ENCODE measurements at places on chromosomes 3 and 15.

DNA sequence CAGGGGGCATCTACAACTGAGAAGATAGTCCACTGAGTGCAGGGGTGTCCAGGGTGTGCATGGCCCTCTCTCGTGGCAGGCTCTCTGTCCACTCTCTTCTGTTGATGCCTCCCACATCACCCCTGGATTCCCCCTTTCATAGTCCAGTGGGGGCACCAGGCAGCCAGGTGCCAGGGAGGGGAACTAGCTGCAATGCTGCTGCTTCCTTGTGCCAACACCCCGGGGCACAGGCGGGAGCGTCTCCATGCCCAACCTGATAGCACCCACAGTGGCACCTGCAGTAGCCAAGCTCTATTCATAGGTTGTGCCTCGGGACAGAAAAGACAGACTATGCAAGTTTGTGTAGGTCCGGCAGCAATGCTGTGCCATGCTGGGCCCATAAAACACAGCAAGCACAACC lies 11.7 kb downstream of the DUOX2 start:
- no peak for DNase-seq

DNA sequence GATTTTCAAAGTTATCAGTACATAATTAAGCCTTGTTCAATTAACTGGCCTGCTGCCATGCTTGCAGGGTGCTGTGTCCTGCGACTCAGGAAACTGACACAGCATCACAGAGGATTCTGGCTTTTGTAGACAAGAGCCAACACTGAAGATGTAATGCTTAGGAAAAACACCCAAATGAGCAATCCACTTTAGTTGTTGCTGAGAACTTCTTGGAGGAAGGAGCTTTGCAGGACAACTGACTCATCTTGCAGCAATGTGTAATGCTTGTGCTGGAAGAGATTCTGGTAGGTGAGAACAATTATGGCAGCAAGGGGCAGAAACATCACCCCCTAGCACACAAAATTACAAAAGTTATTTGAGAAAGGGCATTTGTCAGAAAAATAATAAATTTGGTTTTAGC lies 67.6 kb downstream of the NLGN1 start:
- DNase-seq = no peak

DNA sequence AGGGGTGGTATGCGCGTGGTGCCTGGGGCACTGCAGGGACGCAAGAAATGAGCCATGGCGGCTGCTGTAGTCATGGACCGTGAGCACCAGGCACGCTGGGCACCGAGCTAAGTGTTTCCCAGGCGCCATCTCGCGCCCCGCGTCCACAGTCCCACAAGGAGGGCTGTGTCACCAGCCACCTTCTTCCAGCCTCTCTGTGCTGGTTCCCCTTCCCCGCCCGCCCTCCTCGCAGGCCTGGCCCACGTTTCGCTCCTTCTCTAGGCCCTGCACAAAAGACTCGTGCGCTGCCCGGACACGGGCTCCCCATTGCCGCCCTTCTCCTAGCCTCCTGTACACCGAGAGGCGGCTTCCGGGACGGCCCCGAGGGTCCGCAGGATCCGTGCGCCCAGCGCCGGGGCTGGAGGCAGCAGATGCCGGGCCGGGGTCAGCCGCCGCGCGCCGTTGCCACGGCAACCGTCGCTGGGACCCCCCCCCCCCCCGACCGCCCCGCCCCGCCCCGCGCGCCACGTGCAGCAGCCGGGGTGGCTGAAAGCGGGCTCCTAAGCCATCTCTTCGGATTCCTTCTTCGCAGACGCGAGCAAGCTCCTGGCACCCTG lies 113.4 kb downstream of the SRGAP3 start:
- no peak for DNase-seq

- no peak for DNase-seq
These were observed at the start of gene ST3GAL6 for GRCh38 chr3:98763076-98763475. TSS of gene ST3GAL6 (plus strand) at chr3:98763340. CDS start at chr3:98768441, 5,101 bp downstream.

- DNase-seq = peak; percentile 79
These were observed 122.5 kb downstream of the LEKR1 start for GRCh38 chr3:156948402-156949210.

- DNase-seq = no peak
These were observed 201.8 kb downstream of the ABHD5 start for GRCh38 chr3:43892526-43892925.

- DNase-seq = no peak
These were observed 18.5 kb downstream of the C3orf85 start for GRCh38 chr3:109154979-109155378.

DNA sequence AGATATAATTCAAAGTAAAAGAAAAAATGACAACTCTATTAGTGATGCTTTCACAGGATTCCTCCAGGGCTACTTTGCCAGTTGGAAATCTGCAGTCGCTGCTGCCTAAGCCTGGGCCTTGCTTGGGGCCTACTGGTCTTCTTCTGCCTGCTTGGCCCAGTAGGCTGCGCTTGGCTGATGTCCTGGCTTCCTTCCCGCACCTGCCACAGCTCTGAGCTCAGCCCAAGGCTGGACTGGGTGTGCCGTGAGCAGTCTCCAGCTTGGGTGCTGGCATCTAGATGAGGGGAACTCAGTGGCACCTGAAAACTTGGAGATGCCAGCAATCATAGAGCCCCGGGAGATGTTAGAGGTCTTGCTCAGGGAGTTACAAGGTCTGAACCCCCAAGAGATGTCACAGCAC lies 108.3 kb downstream of the BCHE start:
- DNase-seq = no peak

- no peak for DNase-seq
These were observed 582.8 kb upstream of the CCDC54 start for GRCh38 chr3:106794442-106794841.

DNA sequence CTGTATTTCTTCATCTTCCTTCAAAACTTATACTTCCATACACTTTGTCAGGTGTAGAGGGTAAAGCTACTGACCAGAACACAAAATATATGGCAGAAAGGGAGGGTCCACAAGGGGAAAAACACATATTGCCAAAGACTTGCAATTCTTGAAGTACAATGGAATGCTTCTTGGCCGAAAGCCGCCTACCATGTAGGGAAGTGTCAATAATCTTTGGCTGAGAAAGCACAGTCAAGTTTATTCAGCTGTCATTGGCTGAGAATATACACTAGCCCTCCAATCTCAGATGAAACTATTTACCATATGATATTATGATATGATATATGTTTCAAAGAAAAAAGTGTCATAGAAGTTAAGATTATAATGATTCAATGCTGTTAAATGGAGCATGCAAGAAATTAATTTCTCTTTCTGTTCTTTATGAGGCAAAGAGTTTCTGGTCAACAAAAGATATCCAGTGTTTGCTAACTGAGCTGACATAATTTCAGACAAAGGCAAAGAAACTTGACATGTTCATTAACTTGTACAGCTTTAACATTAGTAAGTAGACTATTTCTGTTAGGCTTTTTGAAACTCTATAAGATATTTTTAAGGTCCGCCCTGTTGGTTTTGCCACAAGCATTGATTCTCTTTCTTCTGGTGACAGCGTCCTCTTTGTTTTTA lies 89.0 kb upstream of the LPP start:
- DNase-seq = no peak

DNA sequence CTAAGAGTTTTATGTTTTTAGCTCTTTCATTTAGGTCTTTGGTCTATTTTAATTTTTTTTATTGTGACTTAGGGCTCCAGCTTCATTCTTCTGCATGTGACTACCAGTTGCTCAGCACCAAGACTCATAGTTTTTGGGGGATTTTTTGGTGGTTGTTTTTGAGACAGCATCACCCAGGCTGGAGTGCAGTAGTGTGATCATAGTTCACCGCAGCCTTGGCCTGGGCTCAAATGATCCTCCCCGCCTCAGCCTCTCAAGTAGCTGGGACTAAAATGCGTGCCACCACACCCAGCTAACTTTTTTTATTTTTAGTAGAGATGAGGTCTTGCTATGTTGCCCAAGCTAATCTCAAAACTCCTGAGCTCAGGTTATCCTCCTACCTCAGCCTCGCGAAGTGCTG lies 19.4 kb downstream of the CDV3 start:
- DNase-seq = no peak

DNA sequence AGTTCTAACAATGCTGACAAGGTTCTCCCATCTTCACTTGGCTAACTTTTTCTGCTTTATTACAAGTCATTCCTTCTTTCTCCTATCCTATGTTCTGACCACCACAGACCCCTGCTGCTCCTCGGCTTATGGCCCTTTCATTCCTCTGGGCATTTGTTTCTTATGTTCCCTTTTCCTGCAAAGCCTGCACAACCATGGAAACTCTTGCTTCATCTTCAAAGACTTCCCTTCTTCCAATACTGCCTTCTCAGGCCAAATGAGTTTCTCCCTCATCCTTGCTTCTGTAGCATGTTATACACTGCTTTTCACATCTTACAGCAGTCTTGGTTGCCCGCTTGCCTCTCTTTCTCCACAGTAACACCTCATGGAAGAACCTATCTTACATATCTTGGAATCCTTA lies 17.9 kb upstream of the ATOSA start:
- no peak for DNase-seq

Data from NCI-H82 (cell line).